ENCODE measurements at places on chromosomes 5 and 9.
A peak's percentile ranks its signal among the peaks of the same experiment; 100 is the strongest.

DNA sequence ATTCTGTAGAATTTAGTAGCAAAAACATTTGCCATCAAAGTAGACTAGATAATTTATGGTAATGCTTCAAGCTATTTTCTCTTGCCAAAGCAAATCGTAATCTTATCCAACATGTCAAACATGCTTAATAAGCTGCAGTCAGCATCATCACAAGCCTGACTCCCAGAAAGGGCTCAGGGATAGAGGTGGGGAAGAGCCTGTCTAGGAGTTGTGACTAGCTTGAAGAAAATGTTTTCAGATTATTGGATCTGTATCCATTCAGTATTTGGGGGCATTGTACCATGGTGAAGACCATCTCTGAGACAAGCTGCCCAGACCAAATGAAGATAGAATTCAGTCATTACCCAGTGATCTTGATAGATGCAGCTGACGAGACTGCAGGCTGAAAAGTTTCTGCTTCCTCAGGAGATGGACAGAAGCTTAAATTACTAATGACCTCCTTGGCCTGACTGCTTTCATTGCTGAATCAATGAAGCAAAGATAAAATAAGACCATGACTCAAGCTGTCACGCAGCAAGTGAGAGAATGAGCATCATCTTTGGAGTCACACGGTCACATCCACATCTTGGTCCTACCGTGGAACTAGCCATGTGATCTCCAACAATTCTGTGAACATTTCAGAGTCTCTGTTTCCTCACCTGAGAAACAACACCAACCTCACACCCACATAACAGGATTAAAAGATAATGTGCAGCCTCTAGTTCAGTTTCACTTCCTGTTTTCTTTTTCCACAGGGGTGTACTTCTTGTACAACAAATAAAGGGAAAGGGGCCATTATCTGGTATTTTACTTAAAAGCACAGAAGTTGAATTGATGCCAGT is 9.4 kb downstream of the ERAP2 start:
- DNase-seq = peak; percentile 56

DNA sequence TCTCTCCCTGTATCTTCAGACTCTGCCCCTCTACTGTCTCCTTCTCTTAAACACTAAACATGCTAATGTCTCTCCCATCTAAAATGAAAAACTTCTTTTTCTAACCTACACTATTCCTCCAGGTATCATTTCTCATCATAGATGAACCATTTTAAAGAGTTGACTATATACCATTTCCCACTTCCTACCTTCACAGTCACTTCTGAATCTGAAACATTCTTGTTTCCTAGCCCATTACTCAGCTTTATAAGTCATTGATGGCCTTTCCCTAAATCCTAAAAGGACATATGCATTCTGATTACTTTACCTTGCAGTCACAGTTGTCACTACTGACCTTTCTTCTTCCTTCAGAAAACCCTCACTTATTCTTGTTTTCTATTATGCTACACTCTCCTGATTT is 118.2 kb downstream of the SSBP2 start:
- DNase-seq = no peak

DNA sequence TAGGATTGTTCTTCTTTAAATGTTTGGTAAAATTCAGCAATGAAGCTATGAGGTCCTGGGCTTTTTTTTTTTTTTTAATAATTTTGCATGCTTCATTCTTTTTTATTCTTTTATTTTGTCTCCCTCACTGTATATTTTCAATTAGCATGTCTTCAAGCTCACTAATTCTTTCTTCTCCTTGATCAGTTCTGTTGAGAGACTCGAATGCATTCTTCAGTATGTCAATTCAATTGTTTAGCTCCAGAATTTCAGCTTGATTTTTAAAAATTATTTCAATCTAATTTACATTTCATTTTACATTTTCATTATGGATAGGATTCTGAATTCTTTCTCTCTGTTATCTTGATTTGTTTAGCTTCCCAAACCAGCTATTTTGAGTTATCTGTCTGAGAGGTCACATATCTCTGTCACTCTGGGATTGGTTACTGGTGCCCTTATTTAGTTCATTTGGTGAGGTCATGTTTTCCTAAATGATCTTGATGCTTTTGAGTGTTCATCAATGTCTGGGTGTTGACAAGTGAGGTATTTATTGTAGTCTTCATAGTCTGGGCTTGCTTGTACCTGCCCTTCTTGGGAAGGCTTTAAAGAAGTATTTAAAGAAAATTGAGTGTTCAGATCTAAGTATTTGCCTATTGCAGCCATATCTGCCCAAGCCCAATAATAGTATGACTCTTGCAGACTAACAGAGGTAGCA is 9.1 kb downstream of the LURAP1L start:
- no peak for DNase-seq

DNA sequence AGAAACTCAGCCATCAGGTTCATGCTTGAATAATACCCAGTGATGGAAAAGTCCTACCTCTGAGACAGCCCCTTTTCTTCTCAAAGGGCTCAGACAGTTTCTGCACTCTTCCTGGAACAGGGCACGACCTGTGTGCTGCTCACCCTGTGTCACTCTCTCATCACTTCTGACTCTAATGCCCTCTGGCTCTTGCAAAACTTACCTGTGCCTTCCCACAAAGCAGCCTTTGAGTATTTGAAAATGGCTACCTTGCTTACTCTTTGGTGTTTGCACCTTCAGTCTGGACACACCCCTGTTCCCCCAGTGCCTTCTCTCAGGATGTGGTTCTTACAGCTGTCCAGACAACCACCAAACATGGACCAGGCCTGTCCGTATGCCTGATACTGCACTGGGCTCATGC is 171.4 kb downstream of the GRIA1 start:
- DNase-seq = no peak

GRCh38 chr9:33446240-33446945 is 1.0 kb downstream of the AQP3 start:
- DNase-seq = no peak

DNA sequence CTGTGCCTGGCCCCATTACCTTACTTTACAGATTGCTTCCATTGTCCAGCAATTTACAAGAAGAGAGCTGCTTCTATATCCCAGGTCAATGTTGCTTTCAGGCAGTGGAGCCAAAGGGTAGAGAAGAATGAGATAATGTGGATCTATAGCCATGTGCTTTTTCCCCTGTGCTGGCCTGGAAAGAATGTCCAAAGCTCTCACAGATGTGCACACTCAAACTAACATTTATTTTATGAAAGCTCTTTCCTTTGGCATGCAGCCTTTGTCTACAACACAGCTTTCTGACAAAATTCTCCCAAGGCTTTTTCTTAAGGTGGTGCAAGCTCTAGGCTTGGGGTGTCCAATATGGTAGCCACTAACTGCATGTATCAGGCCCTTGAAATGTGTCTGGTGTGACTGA is 217.3 kb downstream of the LRRC70 start:
- no peak for DNase-seq

- DNase-seq = no peak
These were observed 5.5 kb downstream of the TTC16 start for GRCh38 chr9:127721391-127721821.

Measured in dermis blood vessel endothelial cell (primary cell).